ENCODE measurements at places on chromosomes 16 and 17.

GRCh38 chr16:73871088-73871733, 425.4 kb upstream of the PSMD7 start:
- no peak for DNase-seq

GRCh38 chr16:3503523-3503922, 2.7 kb downstream of the CLUAP1 start:
- DNase-seq = no peak

DNA sequence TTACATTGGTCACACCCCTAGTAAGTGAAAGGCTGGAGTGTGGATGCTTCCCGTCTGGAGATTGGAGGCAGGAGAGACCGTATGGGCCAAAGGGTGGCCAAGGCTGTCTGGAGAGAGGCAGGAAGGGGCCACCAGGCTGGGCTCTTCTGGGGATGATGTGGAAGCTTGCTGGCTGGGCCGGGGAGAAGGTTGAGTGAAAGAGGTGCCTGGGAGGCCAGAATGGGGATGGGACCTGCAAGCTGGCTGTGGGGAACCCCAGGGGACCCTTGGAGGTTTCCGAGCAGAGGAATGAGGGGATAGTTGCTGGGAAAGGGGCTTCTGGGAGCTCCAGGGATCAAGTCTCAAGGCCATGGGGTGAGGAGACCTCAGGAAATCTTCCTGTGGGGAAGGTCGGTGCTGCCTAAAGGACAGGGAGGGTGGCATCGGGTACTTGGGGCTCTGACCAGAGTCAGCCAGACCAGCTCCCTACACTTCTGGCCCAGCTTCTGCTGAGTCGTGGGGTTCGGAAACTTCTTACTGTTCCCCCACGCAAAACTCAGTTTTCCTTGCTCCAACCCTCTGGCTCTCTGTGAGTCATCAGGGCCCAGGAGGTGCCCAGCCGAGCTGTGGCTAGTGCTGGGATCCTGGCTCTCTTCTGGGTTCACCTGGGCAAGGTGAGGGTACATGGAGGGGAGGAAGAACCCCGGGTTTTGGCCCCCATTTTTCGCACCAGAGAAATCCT, 3.1 kb downstream of the MRC2 start:
- no peak for DNase-seq

GRCh38 chr16:20415541-20415940, 6.2 kb downstream of the ACSM5 start:
- no peak for DNase-seq

DNA sequence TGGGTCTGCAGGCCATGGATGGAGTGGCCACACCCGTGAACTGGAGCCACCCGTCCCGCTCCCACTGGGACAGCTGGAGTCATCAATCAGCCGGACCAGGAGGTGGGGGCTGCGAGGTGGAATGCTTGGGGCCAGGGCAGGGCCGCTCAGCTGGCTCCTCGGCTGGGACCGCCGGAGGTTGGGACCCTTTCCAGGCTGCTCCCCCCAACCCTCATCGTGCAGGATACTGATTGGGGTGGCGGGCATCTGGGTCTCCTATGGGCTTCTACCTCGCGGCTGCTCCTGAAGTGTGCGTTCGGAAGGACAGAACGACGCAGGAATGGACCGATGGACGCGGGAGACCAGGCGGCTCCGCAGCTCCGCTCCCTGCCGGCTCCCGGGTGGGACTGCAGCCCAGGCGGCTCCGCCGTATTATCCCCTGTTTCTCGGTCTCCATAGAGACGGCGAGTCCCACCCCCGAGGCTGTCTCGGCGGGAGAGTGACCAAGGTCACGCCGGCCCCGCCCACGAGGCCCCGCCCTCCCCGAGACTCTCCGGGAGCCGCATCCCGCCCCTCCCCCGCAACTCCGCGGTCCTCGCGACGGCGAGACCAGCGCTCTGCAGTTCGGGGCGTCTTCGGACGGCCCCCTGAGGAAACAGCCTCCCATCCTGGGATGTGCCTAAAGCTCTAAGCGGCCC, at the start of gene TPPP3:
TPPP3 (minus strand) TSS at position 388 of the 677 bp plus-strand sequence. CDS start 2,387 bp downstream, outside the sequence.
- DNase-seq = peak; percentile 90

GRCh38 chr17:45293413-45294211, 23.2 kb downstream of the MAP3K14 start:
- DNase-seq = peak; percentile 80

GRCh38 chr16:1290860-1291575, 18.4 kb upstream of the UBE2I start:
- DNase-seq = no peak

DNA sequence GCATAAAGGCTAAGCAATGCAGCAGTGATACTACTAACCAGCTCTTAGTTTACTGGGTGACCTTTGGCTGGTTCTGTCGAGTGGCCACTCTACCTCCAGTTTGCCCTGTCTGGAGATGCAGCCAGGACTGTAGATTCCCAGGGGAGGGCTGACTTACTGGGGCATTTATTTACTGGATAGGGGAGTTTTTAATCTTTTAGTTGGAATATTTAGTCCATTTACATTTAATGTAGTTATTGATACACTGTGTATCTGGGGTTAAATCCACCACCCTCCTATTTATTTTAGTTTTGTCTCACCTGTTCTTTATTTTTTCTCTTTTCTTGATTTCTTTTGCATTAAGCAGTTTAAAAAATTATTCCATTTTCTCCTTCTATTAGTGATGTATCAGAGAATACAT, 112.9 kb downstream of the RPTOR start:
- DNase-seq = no peak

GRCh38 chr17:56230660-56231059, 77.4 kb downstream of the ANKFN1 start:
- DNase-seq = no peak

All from transverse colon (tissue), 4 donors.